ENCODE measurements at places on chromosomes 16 and 17. TPM values are rescaled to one million over a fixed set of nuclear protein-coding genes. Genes with fewer than 3 reads are reported as not detected.

SMIM22 gene
- not detected for total RNA-seq

NTN1 gene
- 26.1 TPM for total RNA-seq

OTOA gene
- not detected for total RNA-seq

TMEM132E gene
- not detected for total RNA-seq

LRRC75A gene
- total RNA-seq: 1.0 TPM

CD300C gene
- total RNA-seq: 0.87 TPM

CCT6B gene
- 2.1 TPM for total RNA-seq

MYADML2 gene
- total RNA-seq: 5.5 TPM

Data from heart right ventricle (tissue), 16 donors.